ENCODE measurements at places on chromosomes 6 and 20. TPM values are rescaled to one million over a fixed set of nuclear protein-coding genes. Genes with fewer than 3 reads are reported as not detected.

FLRT3 gene
- total RNA-seq: 0.16 TPM

CD109 gene
- total RNA-seq: 6.7 TPM

TNFRSF21 gene
- 7.2 TPM for total RNA-seq

MYLK2 gene
- total RNA-seq: 0.06 TPM

C20orf204 gene
- total RNA-seq: 0.27 TPM

DEFB124 gene
- not detected for total RNA-seq

BTN1A1 gene
- not detected for total RNA-seq

SLC26A8 gene
- total RNA-seq: 0.11 TPM

HAO1 gene
- not detected for total RNA-seq

C6orf52 gene
- 0.86 TPM for total RNA-seq

LINC00237 gene
- total RNA-seq: not detected

GINS1 gene
- 0.44 TPM for total RNA-seq

GPX5 gene
- not detected for total RNA-seq

C6orf15 gene
- not detected for total RNA-seq

CEP162 gene
- total RNA-seq: 4.5 TPM

CALHM4 gene
- total RNA-seq: not detected

MTG2 gene
- total RNA-seq: 29.3 TPM

NMBR gene
- total RNA-seq: not detected

TRIM40 gene
- not detected for total RNA-seq

PI16 gene
- 19.9 TPM for total RNA-seq

Data from heart right ventricle (tissue), 16 donors.